ENCODE measurements at places on chromosomes 1 and 21. TPM values are rescaled to one million over a fixed set of nuclear protein-coding genes. Genes with fewer than 3 reads are reported as not detected.

GRCh38 chr1:101291562-101292380, 55.0 kb downstream of the S1PR1 start:
- no peak for DNase-seq

DNA sequence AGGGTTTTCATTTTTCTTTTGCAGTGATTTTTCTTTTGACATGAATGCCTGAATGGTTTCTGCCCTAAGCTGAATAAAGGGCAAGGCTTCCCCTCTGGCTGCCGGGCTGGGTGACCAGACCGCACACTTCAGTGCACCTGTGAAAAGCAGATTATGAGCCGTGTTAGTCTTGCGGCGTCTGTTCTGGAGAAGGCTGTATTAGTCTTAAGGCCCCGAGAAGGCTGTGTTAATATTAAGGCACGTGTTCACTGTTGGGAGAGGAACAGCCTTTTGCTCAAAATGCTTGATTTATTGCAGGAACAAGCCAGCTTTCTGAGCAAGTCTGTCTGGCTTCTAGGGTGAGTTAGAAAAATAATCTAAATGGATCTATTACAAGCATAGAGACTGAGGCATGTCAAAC, 54.7 kb upstream of the DNAH14 start:
- DNase-seq: no peak

DNA sequence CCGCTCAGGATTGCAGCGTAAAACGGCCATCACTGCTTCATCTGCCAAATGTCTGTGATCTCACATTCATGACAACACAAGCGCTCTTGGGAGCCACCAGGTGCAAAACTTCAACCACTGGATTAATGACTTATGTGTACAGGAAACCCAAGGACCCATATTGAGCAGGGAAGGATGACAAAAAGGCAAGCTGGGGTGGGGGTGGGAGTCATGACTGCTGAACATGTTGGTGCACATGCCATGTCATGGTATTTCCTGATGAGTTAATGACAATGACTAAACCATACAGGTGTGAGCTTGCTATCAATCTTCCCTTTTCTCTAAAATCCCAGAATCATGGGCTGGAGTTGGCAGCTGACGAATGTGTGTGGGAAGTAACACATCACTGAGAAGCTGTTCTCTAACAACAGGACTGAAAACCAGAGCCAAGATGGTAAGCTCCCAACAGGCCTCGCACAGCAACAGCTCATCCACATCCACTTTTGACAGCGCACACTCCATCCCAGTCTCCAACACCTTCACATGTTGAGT, 3.1 kb upstream of the SH2D5 start:
- DNase-seq: no peak

DNA sequence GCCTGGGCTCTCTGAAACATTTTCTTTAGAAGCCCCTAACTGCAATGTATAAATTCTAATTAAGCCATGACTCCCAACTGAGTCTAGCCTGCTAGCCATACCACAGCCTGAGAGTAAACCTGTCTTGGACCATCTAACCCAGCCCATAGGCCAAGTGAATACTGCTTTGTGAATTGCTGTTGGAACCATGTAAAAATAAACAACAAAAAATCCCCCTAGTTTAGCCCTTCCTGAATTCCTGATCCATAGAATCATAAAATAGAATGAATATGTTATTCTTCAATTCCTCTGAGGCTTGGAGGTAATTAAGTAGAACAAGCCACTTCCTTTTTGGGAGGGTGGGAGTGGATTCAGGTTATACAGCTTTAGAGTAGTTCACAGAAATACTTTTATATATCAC, 1496.4 kb downstream of the MRPL39 start:
- DNase-seq: no peak

GRCh38 chr1:157098519-157098918, 1.1 kb downstream of the ETV3L start:
- no peak for DNase-seq

DNA sequence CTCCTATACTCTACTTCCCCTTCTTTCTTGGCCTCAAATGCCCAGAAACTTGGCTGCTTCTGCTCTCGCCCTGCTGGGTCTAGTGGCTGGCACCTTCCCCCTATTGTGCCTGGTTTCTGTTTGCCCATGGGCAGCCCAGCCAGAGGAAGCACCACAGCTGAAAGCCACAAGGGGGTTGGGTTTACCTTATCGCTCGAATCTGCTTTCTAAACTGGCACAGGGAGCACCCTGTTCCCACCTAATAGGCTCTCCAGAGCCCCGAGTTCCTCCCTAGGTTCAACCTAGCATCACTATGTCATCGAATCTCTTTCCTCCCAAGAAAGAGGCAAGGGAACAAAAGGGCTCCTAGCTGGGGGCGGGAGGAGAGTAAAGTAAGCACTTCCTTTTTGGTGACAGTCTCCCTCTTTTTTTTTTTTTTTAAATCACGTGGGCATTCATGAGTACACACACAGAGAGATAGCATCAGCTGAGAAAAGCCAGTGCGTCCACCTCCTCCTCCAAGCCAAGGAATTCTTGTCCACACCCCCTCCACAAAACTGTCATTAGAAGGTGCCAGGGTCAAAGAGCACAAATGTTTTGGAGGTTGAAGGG, 72.8 kb downstream of the PLEKHA6 start:
- peak; percentile 81 for DNase-seq

GRCh38 chr1:194293851-194294405, 1107.5 kb upstream of the B3GALT2 start:
- DNase-seq: no peak

- DNase-seq: no peak
Observed at GRCh38 chr1:152343006-152343405, 16.8 kb downstream of the FLG2 start.

DNA sequence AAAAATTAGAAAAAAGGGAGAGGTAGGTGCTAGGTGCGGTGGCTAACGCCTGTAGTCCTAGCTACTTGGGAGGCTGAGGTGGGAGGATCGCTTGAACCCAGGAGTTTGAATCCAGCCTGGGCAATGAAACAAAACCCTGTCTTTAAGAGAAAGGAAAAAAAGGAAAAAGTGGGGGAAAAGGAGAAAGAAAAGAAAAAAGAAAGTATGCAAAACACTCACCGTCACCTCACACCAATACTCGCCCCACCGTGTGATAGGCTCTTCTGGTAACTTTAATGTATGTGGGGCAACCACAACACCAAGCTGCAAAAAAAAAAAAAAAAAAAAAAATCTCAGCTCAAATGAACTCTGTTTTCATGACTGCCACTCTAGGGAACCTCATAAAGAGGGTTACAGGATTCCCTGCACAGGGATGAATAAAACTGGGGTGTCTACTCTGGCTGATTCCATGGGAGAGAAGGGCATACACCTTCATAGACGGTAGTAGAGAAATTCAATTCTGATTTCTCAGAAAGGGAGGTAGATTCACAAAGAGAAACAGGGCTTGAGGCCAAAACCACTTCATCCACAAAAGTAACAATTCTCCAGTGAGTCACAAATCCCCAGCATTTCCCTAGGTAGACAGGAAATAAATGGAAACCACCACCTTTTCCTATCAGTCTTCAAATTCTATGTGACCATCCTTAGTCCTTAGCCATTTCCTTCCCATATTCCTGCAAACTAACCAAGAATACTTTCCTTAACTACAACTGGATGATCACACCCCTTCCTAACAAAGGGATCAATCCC, 2.5 kb downstream of the MRPL9 start:
- DNase-seq: no peak

DNA sequence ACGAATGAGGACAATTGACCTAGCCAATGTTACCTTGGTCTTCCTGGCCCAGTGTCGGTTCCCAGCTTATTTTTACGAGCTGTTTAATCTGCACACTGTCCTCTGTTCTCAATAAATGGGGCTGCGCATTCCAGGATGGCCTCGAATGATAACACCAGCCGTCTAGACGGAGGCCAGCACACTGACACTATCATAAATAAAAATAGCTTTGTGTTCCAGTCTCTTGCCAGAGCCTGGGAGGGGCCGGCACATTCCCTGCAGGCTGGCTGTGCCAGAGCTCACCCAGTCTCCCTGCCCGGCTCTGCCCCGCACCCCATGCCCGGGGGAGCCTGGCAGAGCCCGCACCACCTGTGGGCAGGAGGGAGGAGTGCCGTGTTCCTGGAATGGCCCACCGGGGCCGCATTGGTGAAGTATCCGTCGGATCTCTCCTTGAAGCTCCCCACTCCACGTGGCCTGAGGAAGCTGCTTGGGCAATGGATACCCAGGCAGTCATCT, 92.1 kb downstream of the SPSB1 start:
- DNase-seq: no peak

GRCh38 chr1:179984101-179984500, 29.5 kb downstream of the CEP350 start:
- no peak for DNase-seq

DNA sequence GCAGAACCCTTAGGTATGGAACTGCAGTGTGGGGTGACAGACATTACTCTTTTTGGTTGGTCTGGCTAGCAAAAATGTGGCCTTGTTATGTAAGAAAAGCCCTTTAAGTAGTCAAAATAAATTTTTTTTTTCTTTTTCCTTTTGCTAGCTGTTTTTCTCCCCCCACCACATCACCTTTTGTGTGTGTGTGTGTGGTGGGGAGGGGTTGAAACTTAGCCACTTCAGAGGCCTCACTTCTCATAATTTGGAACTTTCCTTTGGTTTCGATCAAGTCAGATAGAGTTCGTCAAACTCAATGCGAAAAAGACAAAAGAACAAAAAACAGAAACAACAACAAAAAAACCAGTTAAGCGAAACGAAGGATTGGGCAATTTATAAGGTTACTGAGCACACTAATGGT, 1.9 kb upstream of the PRMT2 start:
- no peak for DNase-seq

DNA sequence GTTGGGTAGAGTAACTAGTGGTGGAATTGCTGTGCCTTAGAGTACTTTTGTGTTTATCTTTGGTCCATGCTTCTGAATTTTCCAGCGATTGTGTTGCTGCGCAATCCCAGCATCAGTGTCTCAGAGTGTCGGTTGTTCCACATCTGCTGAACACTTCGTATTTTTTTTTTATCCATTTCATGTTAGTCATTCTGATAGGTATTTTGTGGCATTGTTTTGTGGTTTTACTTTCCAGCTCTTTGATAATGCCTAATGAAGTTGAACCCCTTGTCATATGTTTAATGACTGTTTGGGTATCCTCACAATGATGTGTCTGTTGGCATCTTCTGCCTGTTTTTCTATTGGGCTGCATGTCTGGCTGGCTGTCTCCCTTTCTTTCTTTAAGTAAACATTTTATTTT, 13.6 kb downstream of the TUFT1 start:
- no peak for DNase-seq

- no peak for DNase-seq
Observed at GRCh38 chr21:35792569-35793305, 267.6 kb downstream of the SETD4 start.

DNA sequence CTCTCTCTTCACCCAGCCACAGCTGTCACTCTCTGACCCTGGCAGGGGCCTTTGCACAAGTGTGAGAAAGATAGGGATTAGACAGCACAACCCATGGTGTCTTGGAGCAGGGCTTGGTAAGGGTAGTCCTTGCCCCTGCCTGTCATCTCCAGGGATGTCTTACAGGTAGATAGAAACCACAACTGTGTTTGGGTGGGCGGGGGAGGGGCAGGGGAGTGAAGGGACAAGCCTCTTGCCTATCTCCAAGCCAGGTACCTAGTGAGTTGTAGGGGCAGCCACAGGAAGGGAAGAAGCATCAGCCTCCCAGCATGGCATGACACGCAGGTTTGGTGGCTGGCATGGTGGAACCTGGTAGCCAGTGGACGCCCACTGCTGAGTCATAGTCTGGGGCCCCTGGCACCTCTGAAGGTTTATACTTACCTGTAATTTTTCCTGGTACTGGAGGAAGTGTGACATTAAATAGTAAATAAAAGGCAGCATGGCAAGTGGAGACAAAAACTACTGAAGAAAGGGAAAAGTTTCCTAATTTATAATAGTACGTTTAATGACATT, 97.5 kb downstream of the CLEC20A start:
- no peak for DNase-seq

GRCh38 chr21:44931137-44931500, 8.7 kb upstream of the SLX9 start:
- DNase-seq: no peak

DNA sequence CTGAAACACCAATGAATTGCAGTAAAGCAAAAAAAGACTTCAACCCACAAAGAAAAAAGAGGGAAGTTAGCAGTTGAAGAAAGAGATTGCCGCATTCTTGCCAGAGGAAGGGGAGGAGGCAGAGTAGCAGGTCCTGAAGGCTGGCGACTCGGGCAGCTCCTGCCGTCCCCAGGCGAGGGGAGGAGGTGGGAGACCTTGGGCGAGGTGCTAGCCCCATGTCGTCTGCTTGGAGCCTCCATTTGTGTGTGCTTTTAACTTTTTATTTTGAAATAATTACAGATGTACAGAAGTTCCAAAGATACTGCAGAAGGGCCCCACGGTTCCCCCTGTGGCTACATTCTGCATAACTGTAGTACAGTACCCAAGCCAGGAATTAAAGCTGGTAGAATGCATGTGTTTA, 6.7 kb downstream of the TRPM2 start:
- peak; percentile 35 for DNase-seq

GRCh38 chr1:5273280-5274003, 619.0 kb downstream of the AJAP1 start:
- no peak for DNase-seq

GRCh38 chr21:40215941-40216340, 348.7 kb downstream of the PCP4 start:
- no peak for DNase-seq

GRCh38 chr1:158931055-158931737, at the start of gene PYHIN1:
Gene PYHIN1 (plus strand): TSS chr1:158931552. CDS start chr1:158936911, 5,359 bp downstream.
- no peak for DNase-seq

- DNase-seq: no peak
Observed at GRCh38 chr1:195278644-195279043, 1329.6 kb downstream of the KCNT2 start.

DNA sequence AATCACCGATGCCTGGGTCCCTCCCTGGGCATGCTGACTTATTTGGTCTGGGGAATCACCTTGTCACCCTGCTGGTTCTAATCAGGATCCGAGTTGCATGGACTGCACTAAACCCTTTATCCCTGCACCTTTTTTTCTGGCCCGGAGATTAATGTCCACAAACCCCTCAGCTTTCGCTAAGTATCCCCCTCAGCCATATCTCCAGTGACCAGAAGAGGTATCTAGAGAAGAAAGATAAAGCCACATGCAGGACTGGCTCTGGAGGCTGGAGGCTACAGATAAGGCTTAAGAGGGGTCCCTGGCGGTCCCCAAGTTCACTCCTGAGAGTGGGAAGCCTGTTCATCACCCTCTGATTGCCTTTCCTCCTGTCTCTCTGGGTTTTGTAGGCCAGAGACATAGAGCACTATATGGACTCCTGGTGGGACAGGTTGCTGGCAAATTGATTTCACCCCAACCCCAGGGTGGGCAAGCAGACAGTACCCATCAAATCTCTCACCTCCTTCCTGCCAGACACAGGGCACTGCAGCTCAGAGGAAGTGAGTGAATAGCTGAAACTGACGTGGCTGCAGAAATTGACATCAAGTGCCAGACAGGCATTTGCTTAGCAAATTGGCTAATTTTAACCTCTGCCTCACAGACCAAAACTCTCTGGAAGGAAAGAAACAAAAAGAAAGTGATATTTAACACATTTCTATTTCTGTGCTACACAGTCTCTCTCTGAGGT, 38.8 kb downstream of the HMGB4 start:
- DNase-seq: no peak

Gene FAM177B
- not detected for total RNA-seq

Gene C1orf116
- total RNA-seq: 0.31 TPM

Gene C1QB
- total RNA-seq: 85.4 TPM

Gene ATP5PF
- 118 TPM for total RNA-seq

Gene AADACL4
- not detected for total RNA-seq

Gene EVA1C
- total RNA-seq: 5.2 TPM

Gene MIXL1
- not detected for total RNA-seq

Gene REN
- total RNA-seq: not detected

Gene CD1E
- total RNA-seq: not detected

Gene ETNK2
- 187 TPM for total RNA-seq

Gene SYT6
- not detected for total RNA-seq

Data from right lobe of liver (tissue), 6 donors.